Activated CD4-positive, alpha-beta T cell treated with anti-CD3 and anti-CD28 coated beads, Interleukin-2, amount 10 ng/mL, durations not matched to agents 24 days and 14 days (primary cell): ENCODE measurements at places on chromosomes 6 and 20. TPM values are rescaled to one million over a fixed set of nuclear protein-coding genes. Genes with fewer than 3 reads are reported as not detected.

DEFB124 gene
- not detected in 2 replicates for total RNA-seq

SRSF12 gene
- total RNA-seq, result 0.05 TPM in 1 of 2 replicates, not detected in the other

BMP6 gene
- 0.50 and 0.56 TPM in 2 replicates for total RNA-seq

TNFAIP3 gene
- 249 and 254 TPM in 2 replicates for total RNA-seq

FOXS1 gene
- total RNA-seq, result not detected in 2 replicates

PCSK2 gene
- not detected in 2 replicates for total RNA-seq

FOXA2 gene
- total RNA-seq, result not detected in 2 replicates

SNAI1 gene
- 1.6 and 2.3 TPM in 2 replicates for total RNA-seq

ARFGEF3 gene
- total RNA-seq, result 0.47 TPM in 2 replicates
